Uterine smooth muscle cell (primary cell): ENCODE measurements at places on chromosomes 1 and 21. TPM values are rescaled to one million over a fixed set of nuclear protein-coding genes. Genes with fewer than 3 reads are reported as not detected.

LRRIQ3 gene
- 0.12 and 0.77 TPM in 2 replicates for total RNA-seq

COL6A1 gene
- 489 and 822 TPM in 2 replicates for total RNA-seq

ADGRL4 gene
- 3.7 and 6.2 TPM in 2 replicates for total RNA-seq

ADORA1 gene
- total RNA-seq, result 4.1 and 7.5 TPM in 2 replicates
